ENCODE measurements at places on chromosomes 5 and 9. TPM values are rescaled to one million over a fixed set of nuclear protein-coding genes. Genes with fewer than 3 reads are reported as not detected.

GRCh38 chr9:33377089-33377715, 25.2 kb downstream of the AQP7 start:
- no peaks in the 10 kb centered on the region for H3K27me3 ChIP-seq
- no peak overlapping the region for H3K4me3 ChIP-seq
- peaks cover 10% of the 10 kb centered on the region for H3K4me1 ChIP-seq

GRCh38 chr5:22779499-22779898, 73.6 kb downstream of the CDH12 start:
- H3K4me3 ChIP-seq: no peak overlapping the region
- no peaks in the 10 kb centered on the region for H3K4me1 ChIP-seq
- no peaks in the 10 kb centered on the region for H3K27me3 ChIP-seq

- peaks cover 7% of the 10 kb centered on the region for H3K36me3 ChIP-seq
- H3K27ac ChIP-seq: no peak overlapping the region
- no peak for DNase-seq
- H3K27me3 ChIP-seq: no peaks in the 10 kb centered on the region
- H3K4me1 ChIP-seq: peaks cover 3% of the 10 kb centered on the region
Measured at GRCh38 chr9:126386088-126386487, 59.5 kb downstream of the MVB12B start.

DNA sequence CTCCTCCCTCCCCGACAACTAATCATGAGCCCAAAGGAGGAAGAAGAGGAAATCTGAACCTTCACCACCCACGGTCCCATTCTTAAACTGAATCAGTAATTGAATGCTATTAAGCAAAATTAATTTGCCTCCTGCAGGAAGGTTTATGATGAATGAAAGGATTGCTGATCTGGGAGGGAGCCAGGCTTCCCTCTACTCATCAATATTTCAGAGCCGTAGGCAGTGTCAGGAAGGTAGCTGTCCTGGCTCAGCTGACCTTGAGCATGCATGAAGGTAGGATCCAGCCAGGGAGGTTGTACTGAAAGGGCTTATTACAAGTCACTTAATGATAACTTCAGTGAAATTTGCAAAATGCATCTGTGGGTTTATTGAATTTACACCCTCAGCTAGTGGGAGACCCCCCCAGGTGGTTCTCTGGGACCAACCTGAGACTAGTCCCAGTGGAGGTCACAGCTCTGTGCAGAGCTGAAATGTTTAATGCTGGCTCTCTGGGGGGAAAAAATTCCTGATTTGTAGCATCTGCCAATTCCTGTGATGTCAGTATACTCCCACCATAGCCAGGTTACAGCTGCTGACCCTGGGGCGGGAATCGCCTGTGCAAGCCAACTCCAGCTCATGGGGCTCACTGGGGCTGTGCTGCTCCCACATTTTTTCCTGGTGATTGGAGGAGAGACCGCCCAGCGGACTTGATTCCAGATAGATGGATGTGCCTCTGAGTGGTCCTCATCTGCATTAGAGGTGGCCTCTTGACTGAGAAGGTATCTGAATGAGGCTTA, 47.9 kb upstream of the NCS1 start:
- H3K4me3 ChIP-seq: no peak overlapping the region
- peaks cover 25% of the 10 kb centered on the region for H3K4me1 ChIP-seq
- H3K36me3 ChIP-seq: peaks cover 6% of the 10 kb centered on the region
- H3K27me3 ChIP-seq: no peaks in the 10 kb centered on the region

GRCh38 chr9:95504053-95504963, 12.5 kb downstream of the PTCH1 start:
- no peak overlapping the region for H3K4me3 ChIP-seq
- H3K36me3 ChIP-seq: peaks cover 3% of the 10 kb centered on the region
- no peak overlapping the region for H3K27ac ChIP-seq

- peaks cover 9% of the 10 kb centered on the region for H3K4me1 ChIP-seq
- H3K4me3 ChIP-seq: no peak overlapping the region
- no peak overlapping the region for H3K27ac ChIP-seq
Measured at GRCh38 chr9:130990306-130990977, 18.5 kb upstream of the LAMC3 start.

Gene PCDHAC2
- not detected for total RNA-seq

- no peaks in the 10 kb centered on the region for H3K36me3 ChIP-seq
- peaks cover 12% of the 10 kb centered on the region for H3K27me3 ChIP-seq
- peaks cover 2% of the 10 kb centered on the region for H3K4me1 ChIP-seq
- no peak overlapping the region for H3K4me3 ChIP-seq
- no peak for DNase-seq
- no peak overlapping the region for H3K27ac ChIP-seq
Measured at GRCh38 chr5:39369123-39369815, 5.0 kb upstream of the C9 start.

DNA sequence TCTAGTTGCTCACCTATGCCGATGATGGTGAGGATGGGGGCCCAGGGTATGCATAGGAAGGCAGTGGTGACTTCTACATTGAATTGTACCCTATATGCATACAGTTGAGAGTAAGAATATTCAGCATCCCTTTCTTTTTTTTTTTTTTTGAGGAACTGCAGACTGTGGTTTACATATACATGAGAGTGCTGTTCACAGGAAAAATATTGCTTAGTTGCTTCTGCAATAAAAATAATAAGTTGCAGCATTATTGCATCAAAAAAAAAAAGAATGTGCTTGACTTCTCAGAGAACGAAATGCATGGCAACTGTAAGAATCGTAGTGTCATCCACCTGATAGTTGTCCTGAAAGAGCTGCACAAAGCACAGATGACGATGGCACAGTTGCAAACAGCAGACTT, 52.8 kb downstream of the PTCD2 start:
- no peak overlapping the region for H3K27ac ChIP-seq
- H3K4me1 ChIP-seq: peaks cover 3% of the 10 kb centered on the region
- H3K4me3 ChIP-seq: no peak overlapping the region
- H3K36me3 ChIP-seq: peaks cover 3% of the 10 kb centered on the region
- peaks cover 21% of the 10 kb centered on the region for H3K27me3 ChIP-seq

DNA sequence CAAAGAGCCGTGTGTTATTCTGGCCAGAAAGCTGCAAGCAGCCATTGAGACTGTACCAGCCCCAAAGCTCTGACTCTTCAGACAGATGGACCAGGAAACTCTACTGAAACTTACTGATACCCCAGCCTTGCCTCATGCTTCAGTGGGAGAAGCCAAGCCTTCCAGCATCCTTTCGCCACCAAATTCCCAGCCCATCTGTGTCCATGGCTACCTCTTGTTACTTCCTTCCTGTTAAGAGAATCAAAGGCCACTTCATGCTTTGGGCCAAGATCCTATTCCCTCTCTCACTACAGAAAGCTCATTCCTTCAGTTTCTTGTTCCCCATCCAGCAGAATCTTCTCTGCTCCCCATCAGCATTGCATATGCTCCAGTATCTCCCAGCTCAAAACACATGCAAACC, 46.9 kb upstream of the FREM1 start:
- H3K27me3 ChIP-seq: no peaks in the 10 kb centered on the region
- H3K4me1 ChIP-seq: peaks cover 7% of the 10 kb centered on the region
- no peak overlapping the region for H3K4me3 ChIP-seq
- no peak overlapping the region for H3K27ac ChIP-seq

Gene KIF4B
- not detected for total RNA-seq

DNA sequence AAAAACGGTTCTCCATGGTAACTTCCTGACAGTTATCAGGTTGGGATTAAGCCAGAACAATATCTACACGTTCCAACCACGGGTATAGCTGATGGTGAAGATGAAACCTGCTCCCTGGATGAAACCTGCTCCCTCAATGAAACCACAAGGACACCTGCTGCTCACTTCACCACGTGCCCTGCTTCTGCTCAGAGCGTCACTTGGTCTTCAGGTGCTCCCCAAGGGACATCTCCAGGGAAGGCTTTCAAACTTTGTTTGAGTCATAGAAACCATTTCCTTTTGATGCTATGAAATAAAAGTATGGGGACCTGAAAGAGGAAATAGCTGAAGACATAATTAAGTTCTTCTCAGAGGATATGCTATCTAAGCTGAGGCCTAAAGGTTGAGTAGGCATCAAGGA, 242.4 kb downstream of the MED10 start:
- no peaks in the 10 kb centered on the region for H3K36me3 ChIP-seq
- no peak overlapping the region for H3K4me3 ChIP-seq
- H3K27me3 ChIP-seq: peaks cover 8% of the 10 kb centered on the region
- H3K4me1 ChIP-seq: no peaks in the 10 kb centered on the region
- no peak for DNase-seq

- no peaks in the 10 kb centered on the region for H3K27me3 ChIP-seq
- peaks cover 24% of the 10 kb centered on the region for H3K4me1 ChIP-seq
- peak overlapping the region; percentile 81 for H3K4me3 ChIP-seq
- no peak for DNase-seq
- peaks cover 2% of the 10 kb centered on the region for H3K36me3 ChIP-seq
Measured at GRCh38 chr5:139668064-139668880, 20.1 kb downstream of the CXXC5 start.

GRCh38 chr5:16726538-16726946, 109.7 kb upstream of the RETREG1 start:
- peaks cover 4% of the 10 kb centered on the region for H3K36me3 ChIP-seq
- no peak for DNase-seq
- H3K27me3 ChIP-seq: peaks cover 32% of the 10 kb centered on the region

DNA sequence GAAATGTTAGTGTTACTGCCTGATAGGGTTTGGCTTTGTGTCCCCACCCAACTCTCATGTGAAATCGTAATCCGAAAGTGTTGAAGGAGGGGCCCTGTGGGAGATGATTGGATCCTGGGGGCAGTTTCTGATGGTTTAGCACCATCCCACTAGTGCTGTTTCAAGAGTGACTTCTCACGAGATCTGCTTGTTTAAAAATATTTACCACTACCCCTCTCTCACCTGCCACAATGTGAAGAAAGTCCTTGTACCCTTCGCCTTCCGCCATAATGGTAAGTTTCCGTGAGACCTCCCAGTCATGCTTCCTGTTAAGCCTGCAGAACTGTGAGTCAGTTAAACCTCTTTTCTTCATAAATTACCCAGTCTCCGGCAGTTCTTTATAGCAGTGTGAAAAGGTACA, 2.6 kb upstream of the RFX3 start:
- peak; percentile 13 for DNase-seq
- H3K36me3 ChIP-seq: peaks cover 3% of the 10 kb centered on the region
- H3K27me3 ChIP-seq: no peaks in the 10 kb centered on the region

DNA sequence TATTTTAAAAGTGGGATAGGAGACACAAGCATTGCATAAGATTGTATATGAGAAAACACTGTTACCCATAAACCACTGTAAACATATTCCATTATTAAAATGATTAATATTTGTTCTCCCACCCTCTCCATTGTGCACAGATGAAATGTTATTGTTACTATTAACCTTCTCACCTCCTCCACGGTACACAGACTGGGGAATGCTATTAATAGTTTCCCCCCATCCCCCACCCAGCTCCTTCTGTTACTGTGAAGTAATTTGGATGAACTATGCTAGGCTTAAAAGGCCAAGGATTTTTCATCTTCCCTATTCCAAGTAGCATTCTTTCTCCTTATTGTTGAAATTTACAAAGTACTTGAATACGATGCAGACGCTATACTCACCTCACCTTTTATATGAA, 91.4 kb downstream of the JAKMIP2 start:
- no peak overlapping the region for H3K27ac ChIP-seq
- no peak overlapping the region for H3K4me3 ChIP-seq
- H3K4me1 ChIP-seq: peaks cover 4% of the 10 kb centered on the region
- no peak for DNase-seq
- no peaks in the 10 kb centered on the region for H3K27me3 ChIP-seq

Gene SLC22A4
- total RNA-seq: not detected

DNA sequence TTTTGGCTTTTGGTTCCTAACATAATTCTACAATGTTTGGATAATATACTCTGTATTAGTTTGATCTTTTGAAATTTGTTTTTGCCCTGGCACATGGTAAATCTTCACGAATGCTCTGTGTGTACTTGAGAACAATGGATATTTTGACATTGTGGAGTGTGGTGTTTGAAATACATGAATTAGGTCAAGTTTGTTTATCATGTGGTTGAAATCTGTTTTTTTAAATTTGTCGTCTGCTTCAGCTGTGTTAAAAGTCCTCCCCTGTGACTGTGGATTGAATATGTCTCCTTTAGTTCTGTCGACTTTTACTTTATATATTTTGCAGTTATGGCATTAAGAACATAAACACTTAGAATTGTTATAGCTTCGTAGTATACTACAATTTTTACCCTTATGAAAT, 60.3 kb downstream of the DUSP1 start:
- no peak for DNase-seq
- peaks cover 4% of the 10 kb centered on the region for H3K36me3 ChIP-seq
- H3K27me3 ChIP-seq: peaks cover 29% of the 10 kb centered on the region
- H3K27ac ChIP-seq: peak overlapping the region; percentile 85
- H3K4me1 ChIP-seq: peaks cover 26% of the 10 kb centered on the region
- peak overlapping the region; percentile 55 for H3K4me3 ChIP-seq

Gene PLCXD3
- not detected for total RNA-seq

- peaks cover 2% of the 10 kb centered on the region for H3K36me3 ChIP-seq
- H3K4me1 ChIP-seq: no peaks in the 10 kb centered on the region
- DNase-seq: no peak
- no peaks in the 10 kb centered on the region for H3K27me3 ChIP-seq
- no peak overlapping the region for H3K27ac ChIP-seq
Measured at GRCh38 chr5:7910738-7911428, 41.9 kb downstream of the MTRR start.

DNA sequence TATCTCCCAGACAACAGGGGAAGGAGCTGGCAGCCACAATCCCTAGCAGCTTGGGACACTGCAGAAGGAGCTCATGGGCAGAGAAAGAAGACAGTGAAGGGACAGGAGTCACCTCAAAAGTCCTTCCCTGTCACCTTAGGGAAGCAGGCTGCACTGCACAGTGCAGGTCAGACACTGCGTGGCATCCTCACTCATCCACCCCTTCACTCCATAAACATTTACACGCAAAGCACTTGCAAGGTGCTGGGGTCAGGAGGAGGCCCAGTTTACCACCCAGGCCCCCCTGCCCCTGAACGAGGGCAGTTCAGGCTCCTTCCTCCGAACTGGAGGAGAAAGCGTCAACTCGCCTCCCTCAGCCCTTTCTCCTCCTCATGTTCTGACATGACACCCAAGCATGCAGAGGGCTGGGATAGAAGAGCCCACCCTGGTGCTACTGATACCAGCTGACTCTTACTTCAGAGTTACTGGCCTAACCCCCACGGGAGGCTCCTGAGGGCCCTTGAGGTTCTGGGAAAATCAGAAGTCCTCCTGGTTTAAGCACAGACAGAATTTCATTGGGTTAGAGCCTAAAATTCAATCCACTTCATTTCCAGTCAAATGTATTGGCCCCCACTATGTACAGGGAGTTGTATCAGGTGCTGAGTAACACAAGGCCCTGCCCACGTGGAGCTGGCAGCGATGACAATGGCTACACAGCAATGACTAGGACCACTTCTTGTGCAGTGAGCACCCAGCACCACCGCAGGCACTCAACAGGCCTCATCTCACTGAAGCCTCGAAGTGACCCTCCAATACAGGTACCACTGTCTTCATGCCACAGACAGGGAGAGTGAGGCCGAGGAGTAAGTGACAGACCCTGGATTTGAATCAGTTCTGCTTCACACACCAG, 70.4 kb downstream of the RAPGEF1 start:
- H3K4me3 ChIP-seq: peak overlapping the region; percentile 87
- peaks cover 73% of the 10 kb centered on the region for H3K4me1 ChIP-seq

All from T-helper 17 cell (primary cell).